ENCODE measurements at places on chromosomes 2 and 18. TPM values are rescaled to one million over a fixed set of nuclear protein-coding genes. Genes with fewer than 3 reads are reported as not detected.
A peak's percentile ranks its signal among the peaks of the same experiment; 100 is the strongest.

Gene PRSS56
- polyA plus RNA-seq, result not detected

Gene SLC5A7
- not detected for polyA plus RNA-seq

Gene RGPD8
- 3.4 TPM for polyA plus RNA-seq

Gene ZCCHC2
- 0.59 TPM for polyA plus RNA-seq

Gene TANC1
- polyA plus RNA-seq, result not detected

Gene CACNB4
- 0.44 TPM for polyA plus RNA-seq

Gene SCN7A
- polyA plus RNA-seq, result not detected

DNA sequence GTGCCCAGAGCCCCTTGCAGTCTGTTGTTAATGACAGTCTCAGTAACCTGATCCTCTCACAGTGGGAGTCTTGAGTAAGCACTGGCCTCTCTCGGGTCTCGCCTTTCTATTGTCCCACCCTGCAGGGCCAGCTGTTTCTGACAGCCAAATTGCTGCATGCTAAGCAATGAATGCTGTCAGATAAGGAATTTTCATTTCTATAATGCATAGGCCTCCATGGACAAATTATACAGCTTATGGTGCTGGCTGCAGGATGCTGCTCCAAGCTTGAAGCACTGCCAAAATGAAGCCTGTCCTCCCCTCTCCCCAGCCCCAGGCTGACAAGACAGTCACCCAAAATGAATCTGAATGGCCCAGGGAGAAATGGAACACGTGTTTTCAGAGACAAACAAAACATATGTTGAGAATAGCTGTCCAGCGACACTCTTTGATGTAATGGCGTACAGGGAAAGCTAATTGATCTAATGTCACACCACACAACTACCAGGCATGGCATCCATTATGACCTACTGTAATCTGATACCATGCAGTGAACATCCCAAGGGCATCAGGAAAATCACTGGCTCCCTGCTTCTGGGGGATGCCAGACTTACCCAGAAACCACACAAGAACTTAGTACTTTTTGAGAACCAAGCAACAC is 36.8 kb downstream of the ACVR1 start:
- peaks cover 19% of the 10 kb centered on the region for H3K4me1 ChIP-seq
- H3K27me3 ChIP-seq, result no peaks in the 10 kb centered on the region
- no peak overlapping the region for H3K27ac ChIP-seq
- no peaks in the 10 kb centered on the region for H3K36me3 ChIP-seq
- no peak for DNase-seq

DNA sequence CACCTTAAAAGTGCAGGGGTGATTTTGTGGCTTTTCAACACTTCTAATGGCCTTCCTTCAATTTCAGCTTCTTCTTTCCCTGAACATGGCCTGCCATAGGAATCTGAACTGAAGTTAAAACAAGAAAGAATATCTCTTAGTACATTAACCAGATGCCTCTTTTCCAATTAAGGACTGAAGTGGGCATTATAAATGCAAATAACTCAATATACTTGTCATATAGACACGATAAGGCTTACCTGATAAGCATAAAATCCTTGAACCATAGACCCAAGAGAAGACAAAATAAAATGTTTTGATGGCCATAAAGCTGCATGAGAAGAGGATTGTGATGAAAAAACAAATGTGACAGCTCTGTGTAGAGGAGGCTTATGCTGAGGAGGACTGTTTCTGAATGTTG is 173.1 kb downstream of the MC4R start:
- H3K27ac ChIP-seq, result no peak overlapping the region
- H3K36me3 ChIP-seq, result no peaks in the 10 kb centered on the region
- H3K27me3 ChIP-seq, result no peaks in the 10 kb centered on the region
- H3K4me3 ChIP-seq, result no peak overlapping the region
- H3K4me1 ChIP-seq, result no peaks in the 10 kb centered on the region
- no peak for DNase-seq

DNA sequence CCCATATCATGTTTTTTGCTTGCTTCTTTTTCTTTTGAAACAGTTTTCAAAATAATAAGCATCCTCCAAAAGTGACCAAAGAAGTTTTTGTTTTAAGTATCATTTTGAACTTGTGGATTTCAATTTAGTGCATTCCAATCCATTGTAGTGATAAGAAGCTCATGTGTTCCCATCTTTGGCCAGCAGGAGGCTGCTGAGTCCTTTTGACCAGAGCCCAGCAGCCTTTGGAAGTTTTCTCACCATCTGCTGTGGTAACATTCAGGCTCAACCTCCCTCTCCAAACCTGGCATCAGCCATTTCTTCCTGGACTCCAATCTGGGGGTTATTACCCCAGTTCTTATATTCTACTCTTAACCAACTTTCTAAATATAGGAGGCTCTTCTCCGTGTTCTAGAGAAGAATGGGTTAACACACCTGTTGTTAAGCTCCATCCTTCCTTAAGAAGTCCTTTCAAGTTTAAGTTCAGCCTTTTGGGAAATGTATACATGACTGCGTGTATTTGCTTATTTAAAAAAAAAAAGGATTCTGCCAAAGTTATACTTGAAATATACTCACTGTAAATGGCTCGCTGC is 39.0 kb upstream of the MAL start:
- H3K4me3 ChIP-seq, result no peak overlapping the region
- no peak for DNase-seq
- H3K36me3 ChIP-seq, result no peaks in the 10 kb centered on the region
- H3K4me1 ChIP-seq, result no peaks in the 10 kb centered on the region
- no peak overlapping the region for H3K27ac ChIP-seq

- no peaks in the 10 kb centered on the region for H3K27me3 ChIP-seq
- H3K27ac ChIP-seq, result no peak overlapping the region
- no peaks in the 10 kb centered on the region for H3K36me3 ChIP-seq
- H3K4me3 ChIP-seq, result no peak overlapping the region
- no peaks in the 10 kb centered on the region for H3K4me1 ChIP-seq
These were observed 43.9 kb downstream of the ACVR2A start for GRCh38 chr2:147888680-147889079.

- H3K4me3 ChIP-seq, result peak within 1 kb of the TSS; percentile 87
- peak within 1 kb of the TSS; percentile 95 for H3K27ac ChIP-seq
These were observed at the start of gene PLEKHM3 for GRCh38 chr2:208025037-208025813. Gene PLEKHM3 (minus strand): TSS chr2:208025527. CDS start chr2:208001639, 23,888 bp downstream.

GRCh38 chr2:118686346-118686745 is 161.1 kb downstream of the EN1 start:
- no peaks in the 10 kb centered on the region for H3K36me3 ChIP-seq
- H3K27me3 ChIP-seq, result no peaks in the 10 kb centered on the region
- H3K4me3 ChIP-seq, result no peak overlapping the region
- H3K27ac ChIP-seq, result no peak overlapping the region
- DNase-seq, result no peak

DNA sequence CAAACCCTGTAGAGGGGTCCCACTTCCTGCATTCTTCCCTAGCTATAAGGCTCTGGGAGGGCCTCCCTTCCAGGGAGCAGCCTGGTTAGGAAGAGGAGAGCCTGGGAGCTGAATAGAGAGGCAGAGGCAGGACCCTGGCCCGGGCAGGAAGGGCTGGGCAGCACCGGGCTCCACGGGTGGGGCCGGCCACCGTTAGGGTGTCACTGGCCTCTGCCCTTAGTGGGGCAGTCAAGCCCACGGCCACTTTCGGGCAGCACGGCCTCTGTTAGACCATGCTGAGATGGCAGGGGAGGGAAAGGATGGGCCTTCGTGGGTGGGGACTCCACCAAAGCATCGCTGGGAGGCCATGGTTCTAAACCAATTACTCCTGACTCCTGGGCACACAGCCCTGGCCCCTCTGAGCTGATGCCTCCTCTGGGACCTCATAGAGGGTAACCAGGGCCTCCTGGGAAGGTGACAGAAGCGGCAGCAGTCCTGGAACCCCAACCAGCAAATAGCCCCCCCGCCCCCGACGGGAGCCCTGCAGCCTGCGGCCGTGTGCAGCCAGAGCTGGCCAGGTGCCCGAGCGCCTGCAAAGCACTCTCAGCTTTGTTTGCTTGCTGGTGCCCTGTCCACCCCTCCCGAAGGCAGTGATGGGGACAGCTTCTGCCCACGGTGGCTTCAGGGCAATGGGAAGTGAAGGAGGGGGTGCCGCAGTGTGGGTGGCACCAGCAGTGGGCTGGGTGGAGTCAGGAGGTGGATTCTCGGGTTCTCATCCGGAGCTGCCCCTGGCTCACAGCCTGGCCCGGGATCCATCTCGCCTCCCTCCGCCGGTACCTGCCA is 16.3 kb upstream of the HPCAL1 start:
- H3K4me1 ChIP-seq, result peaks cover 79% of the 10 kb centered on the region
- H3K27me3 ChIP-seq, result no peaks in the 10 kb centered on the region
- H3K4me3 ChIP-seq, result peak overlapping the region; percentile 30
- no peaks in the 10 kb centered on the region for H3K36me3 ChIP-seq
- H3K27ac ChIP-seq, result peak overlapping the region; percentile 91

GRCh38 chr2:63092857-63093256 is 42.2 kb downstream of the OTX1 start:
- DNase-seq, result no peak
- no peak overlapping the region for H3K4me3 ChIP-seq
- no peaks in the 10 kb centered on the region for H3K36me3 ChIP-seq
- H3K27ac ChIP-seq, result no peak overlapping the region
- H3K4me1 ChIP-seq, result no peaks in the 10 kb centered on the region

GRCh38 chr2:8024506-8024905 is 657.4 kb upstream of the ID2 start:
- H3K27me3 ChIP-seq, result no peaks in the 10 kb centered on the region
- no peak overlapping the region for H3K27ac ChIP-seq
- peak; percentile 19 for DNase-seq
- no peak overlapping the region for H3K4me3 ChIP-seq
- peaks cover 21% of the 10 kb centered on the region for H3K4me1 ChIP-seq

GRCh38 chr2:59997371-59997770 is 556.1 kb downstream of the BCL11A start:
- no peak overlapping the region for H3K4me3 ChIP-seq
- H3K27me3 ChIP-seq, result no peaks in the 10 kb centered on the region
- no peaks in the 10 kb centered on the region for H3K36me3 ChIP-seq
- H3K27ac ChIP-seq, result no peak overlapping the region
- H3K4me1 ChIP-seq, result no peaks in the 10 kb centered on the region
- no peak for DNase-seq

GRCh38 chr2:120598416-120598815 is 137.3 kb upstream of the GLI2 start:
- no peaks in the 10 kb centered on the region for H3K4me1 ChIP-seq
- no peaks in the 10 kb centered on the region for H3K27me3 ChIP-seq
- DNase-seq, result no peak
- no peak overlapping the region for H3K4me3 ChIP-seq

DNA sequence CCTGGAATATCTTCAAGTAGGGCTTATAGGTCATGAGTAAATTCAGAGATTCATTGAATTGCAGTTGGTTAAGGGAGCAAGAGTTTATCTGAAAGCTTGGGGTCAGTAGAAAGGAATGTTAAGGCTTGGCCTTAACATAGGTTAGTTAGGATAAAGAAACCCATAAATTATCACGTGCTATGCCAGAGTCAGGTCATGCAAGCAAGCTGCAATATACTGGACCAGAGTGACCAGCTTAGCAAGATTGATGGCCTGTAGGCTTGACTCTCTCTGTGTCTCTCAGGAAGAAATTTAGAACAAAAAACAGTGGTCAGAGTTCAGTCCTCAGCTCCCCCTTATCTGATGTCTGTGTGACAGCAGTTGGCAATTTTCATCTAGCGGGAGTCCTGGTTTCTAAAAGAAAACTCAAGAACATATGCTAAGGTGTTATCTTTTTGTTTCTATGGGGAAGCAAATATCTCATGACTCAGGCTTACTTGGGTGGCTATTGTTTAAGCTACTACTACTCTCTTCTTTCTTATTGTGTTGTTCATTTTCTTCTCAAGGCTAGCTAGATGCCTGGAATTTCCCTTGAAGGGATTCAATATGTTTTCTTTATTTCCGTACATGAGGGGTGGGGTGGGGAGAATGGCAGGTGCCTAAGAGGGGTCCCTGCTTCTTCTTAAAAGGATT is 28.7 kb upstream of the MARCO start:
- peaks cover 20% of the 10 kb centered on the region for H3K4me1 ChIP-seq
- DNase-seq, result no peak
- H3K27me3 ChIP-seq, result no peaks in the 10 kb centered on the region
